ENCODE measurements at places on chromosomes 3 and 15.

DNA sequence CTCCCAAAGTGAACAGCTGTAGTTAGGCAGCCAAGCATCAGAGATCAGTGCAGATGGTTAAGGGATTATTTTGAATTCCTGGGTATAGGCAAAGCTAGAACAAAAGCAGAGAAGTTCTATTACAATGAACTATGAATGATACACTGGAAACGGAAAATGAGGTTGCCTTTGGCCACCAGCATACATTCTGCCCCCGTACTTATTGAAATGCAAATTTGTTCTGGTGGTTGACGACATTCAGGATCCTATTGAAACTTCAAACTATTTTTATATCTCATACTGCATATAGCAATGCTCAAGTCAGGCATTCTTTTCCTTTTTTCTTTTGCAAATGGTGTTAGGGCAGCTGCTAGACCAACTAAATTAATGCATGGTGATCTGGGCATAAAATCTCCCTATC lies 61.7 kb downstream of the SLC12A1 start:
- DNase-seq: no peak

DNA sequence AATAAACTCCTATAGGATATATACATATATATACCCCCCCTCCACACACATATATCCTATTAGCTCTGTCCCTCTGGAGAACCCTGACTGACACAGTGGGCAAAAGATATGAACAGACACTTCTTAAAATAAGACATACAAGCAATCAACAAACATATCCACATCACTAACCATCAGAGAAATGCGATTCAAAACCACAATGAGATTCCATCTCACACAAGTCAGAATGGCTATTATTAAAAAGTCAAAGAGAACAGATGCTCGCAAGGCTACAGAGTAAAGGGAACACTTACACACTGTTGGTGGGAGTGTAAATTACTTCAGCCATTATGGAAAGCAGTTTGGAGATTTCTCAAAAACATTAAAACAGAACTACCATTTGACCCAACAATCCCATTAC lies 46.2 kb upstream of the ARHGEF26 start:
- DNase-seq: no peak

- no peak for DNase-seq
Measured at GRCh38 chr3:22443571-22444233, 692.7 kb upstream of the ZNF385D start.

DNA sequence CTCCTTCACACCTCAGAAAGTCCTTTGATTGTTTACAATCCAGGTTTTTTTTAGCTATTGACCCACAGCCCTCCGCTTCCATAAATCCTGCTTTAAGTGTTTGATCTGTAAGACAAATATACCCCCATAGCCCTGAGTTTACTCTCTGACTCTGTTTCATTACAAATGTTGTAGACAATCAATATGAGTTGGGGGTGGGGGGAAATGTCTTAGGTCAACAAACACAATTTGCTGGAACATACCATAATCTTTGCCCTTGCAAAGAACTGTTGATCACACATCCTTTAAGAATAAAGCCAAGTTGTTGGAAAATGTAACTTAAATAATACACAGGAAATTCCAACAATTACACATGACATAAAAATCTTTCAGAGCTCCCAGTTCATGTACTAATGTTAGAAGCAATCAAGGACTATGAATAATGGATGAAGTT lies 301.8 kb upstream of the SEMA6D start:
- DNase-seq: no peak

- DNase-seq: peak; percentile 11
Measured at GRCh38 chr15:88258093-88258641, 1.6 kb upstream of the NTRK3 start.

DNA sequence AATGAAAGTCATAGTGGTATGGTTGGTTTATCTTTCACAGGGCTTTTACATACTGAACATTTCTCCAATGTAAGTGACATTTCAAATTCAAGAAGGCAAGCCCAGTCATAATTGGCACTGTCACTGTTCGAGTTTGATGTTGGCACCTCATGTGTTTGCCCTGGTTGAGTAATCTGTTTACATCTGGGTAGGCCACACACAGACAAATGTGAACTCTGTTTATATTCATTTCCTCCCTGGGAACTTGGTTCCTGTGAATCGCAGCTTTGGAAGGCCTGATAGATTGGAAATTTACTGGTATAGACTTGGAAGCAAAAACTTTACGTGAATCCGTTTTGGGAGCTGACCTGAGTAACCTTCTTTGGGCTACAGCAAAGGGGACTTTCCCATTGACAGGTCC lies 395.2 kb upstream of the AZI2 start:
- DNase-seq: no peak

DNA sequence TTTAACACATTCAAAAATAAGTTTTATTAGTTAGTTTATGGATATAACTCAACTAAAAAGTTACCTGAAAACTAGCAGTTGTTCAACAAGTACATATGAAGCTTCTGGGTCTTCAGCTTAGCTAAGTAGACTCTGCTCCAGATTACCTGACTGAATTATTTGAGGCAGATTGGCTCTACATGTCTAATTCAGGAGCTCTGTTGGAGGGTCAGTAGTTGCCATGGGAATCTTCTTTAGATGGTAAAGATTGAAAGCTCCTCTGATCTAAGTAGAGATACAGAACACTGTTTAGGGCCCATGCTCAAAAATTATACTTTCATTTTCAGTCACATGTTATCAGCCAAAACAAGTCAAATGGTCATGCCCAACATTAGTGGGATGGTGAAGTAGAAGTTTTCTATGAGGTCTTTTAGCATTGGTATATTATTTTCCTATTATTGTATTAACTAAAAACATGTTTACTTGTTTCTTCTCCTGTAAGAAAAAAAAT lies 1476.9 kb downstream of the OTOL1 start:
- DNase-seq: no peak

DNA sequence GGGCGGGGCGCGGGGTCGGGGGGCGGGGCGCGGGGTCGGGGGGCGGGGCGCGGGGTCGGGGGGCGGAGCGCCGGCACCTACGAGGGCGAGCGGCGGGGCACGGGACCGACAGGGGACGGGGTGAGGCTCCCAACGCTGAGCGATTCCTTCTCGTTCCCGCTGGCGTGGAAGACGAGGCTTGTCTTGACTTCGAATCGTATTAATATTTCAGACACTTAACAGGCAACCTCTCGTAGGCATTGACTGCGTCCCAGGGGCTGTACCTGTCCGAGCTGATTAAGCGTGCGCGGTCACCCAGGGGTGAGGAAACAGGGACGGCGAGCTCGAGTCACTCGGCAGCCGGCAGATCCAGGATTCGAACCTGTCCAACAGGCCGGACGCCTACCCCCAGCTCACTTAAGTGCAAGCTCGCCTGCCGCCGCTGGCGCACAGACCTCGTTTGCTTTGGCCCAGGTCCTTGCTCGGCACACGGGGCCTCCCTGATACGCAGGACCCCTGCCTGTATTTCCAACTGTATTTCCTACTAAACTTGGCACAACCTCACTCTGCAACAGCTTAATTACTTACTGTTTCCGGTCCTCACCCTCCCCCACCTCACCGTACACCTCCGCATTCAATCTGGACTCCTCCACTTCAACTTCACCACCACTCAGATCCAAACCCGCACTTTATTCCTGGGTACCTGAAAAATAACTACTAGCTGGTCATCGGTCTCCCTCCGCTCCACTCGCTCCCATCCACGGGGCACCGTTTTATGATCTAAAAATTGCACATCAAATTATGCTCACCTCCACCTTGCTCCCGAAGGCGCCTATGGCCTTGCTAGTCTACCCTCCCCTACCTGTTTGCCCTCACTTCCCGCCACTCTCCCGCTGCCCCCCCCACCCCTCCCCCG lies 722 bp upstream of the ZXDC start:
- peak; percentile 68 for DNase-seq

Measured in KBM-7 (cell line).